Activated CD4-positive, CD25-positive, alpha-beta regulatory T cell treated with anti-CD3 and anti-CD28 coated beads, Interleukin-2, amount 50 U/mL, for 72 hours (primary cell): ENCODE measurements at places on chromosomes 1 and 21.

GRCh38 chr1:167339405-167339804, 118.7 kb downstream of the POU2F1 start:
- no peak for DNase-seq

- peak; percentile 72 for DNase-seq
These were observed 14.2 kb downstream of the CAPN2 start for GRCh38 chr1:223726380-223727001.

DNA sequence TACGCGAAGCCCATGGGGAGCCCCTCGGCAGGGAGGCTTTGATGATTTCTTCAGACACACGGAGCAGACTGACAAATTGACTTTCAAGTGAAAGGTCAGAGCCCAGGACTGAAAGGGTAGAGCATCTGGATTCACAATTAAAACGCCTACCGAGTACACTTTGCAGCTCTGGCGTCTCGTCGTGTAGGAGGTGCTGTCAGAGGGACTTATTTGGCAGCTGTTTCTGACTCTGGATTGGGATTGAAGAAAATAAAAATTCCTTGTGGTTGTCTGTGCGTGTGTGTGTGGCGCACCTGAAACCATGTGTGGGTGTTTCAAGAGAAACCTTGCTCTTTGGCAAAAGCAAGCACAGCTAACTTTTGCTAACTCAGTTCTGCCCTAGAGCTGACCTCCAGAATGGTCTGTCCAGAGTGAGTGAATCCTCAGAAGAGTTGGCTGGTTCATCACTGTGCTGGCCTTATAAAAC, 348.7 kb downstream of the HLX start:
- no peak for DNase-seq

GRCh38 chr1:45730075-45730779, 20.2 kb downstream of the IPP start:
- DNase-seq, result no peak

- no peak for DNase-seq
These were observed 36.2 kb downstream of the KCNN3 start for GRCh38 chr1:154833841-154834240.

- no peak for DNase-seq
These were observed 20.5 kb downstream of the COL6A1 start for GRCh38 chr21:46001821-46002681.

GRCh38 chr1:235910357-235911299, 43.9 kb upstream of the LYST start:
- no peak for DNase-seq

GRCh38 chr1:7378346-7379130, 392.6 kb upstream of the VAMP3 start:
- DNase-seq, result no peak

DNA sequence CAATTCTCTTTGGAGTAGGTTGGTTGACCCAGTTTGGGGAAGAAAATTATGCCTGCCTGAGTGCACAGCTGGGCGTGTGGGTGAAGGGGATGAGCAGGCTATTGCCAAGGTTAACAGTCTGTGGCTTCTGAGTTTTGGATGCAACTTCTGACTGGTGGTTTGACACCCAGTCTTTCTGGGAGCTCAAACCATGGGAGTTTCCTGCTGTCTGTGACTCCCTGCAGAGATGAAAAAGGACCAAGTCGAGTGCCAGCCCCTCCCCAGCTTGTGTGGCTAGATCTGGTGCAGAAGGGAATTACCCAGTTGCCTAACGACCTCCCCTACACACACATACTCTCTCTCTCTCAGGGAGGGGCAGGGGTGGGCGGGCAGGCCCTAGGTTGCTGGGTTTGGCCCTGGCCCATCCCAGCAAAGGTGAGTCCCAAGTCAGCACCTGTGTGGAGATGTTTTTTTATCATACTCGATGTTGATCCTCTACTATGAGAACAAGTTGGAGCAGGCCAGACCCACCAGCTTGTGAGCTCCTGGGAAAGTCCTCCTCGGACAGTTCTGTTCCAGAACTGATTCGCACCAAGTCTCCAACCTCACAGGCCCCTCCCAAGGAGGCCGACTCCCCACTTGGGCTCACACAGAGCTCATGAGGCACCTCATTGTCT, 28.2 kb downstream of the PKP1 start:
- no peak for DNase-seq

- no peak for DNase-seq
These were observed 88.5 kb upstream of the DEPDC1 start for GRCh38 chr1:68585351-68585750.

- DNase-seq, result no peak
These were observed 640.6 kb downstream of the PTPRU start for GRCh38 chr1:29876902-29877301.

DNA sequence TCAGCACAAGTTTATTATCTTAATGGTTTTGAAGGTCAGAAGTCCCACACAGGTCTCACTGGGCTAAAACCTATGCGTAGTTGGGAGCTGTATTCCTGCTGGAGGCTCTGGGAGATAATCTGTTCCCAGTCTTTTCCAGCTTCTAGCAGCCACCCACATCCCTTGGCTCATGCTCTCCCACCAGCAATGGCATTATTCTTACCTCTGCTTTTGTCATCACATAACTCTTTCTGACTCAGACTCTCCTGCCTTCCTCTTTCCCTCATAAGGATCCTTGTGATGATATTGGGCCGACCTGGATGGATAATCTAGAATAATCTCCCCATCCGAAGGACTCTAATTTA, 122.2 kb upstream of the PRDX6 start:
- no peak for DNase-seq

- DNase-seq, result no peak
These were observed 58.1 kb downstream of the KIAA0040 start for GRCh38 chr1:175134500-175134899.

DNA sequence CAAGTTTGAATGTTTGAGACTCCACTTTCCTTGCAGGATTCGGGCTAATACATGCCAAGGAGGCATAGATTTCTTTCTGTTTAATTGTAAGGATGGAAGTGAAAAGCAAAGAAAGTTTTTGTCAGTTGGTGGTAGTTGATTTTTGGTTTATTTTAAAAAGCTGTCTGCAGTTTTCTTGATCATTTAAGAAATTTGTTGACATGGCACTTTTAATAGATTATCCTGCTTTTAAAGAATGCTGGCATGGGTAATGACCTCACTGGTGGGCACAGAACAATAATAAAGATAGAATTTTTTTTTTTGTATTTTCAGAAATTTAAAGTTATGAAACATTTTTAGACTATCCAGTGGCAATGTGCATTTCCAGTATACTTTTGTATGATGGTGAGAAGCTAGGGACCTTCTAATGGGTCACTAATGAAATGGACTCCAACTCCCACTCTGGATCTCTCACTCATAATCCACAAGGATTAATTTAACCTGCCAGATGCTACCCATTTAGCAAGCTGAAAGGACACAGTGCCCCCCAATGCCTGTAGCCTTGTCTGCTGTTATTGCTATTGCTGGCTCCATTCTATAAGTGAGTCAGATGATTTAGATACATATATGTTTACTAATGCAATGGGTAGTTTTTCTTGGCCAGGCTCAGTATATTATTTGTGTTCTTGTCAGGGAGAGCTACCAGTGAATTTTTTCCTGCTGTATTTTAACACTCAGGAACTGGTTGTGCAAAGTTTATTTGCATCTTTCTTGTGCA, 190.2 kb upstream of the SGIP1 start:
- DNase-seq, result no peak

DNA sequence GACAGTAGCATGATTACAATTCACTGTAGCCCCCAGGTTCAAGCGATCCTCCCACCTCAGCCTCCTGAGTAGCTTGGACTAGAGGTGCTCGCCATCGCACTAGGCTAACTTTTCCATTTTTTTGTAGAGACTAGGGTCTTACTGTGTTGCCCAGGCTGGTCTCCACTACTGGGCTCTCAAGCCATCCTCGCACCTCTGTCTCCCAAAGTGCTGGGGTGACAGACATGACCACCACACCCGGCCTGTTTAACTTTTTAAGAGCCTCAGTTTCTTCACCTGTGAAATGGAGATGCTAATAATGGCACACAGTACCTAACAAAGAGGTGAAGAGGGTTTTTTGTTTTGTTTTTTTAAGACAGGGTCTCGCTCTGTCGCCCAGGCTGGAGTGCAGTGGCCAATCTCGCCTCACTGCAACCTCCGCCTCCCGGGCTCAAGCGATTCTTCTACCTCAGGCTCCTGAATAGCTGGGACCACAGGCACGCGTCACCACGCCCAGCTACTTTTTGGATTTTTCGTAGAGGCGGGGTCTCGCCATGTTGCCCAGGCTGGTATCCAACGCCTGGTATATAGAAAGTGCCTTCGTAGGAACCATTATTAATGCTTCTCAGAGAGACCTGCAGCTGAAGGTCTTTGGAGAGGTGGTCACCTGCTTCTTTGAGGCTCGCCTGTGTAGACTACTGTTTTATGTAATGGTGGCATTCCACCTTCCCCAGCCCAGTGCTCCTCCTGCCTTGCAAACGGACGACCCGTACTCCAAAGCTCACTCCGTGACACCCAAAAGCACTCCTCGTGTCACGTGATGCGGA, 567 bp downstream of the PMVK start:
- no peak for DNase-seq

- DNase-seq, result no peak
These were observed 8.7 kb upstream of the CPLANE2 start for GRCh38 chr1:16245476-16246196.

- no peak for DNase-seq
These were observed 40.5 kb downstream of the BRINP2 start for GRCh38 chr1:177211231-177211630.

DNA sequence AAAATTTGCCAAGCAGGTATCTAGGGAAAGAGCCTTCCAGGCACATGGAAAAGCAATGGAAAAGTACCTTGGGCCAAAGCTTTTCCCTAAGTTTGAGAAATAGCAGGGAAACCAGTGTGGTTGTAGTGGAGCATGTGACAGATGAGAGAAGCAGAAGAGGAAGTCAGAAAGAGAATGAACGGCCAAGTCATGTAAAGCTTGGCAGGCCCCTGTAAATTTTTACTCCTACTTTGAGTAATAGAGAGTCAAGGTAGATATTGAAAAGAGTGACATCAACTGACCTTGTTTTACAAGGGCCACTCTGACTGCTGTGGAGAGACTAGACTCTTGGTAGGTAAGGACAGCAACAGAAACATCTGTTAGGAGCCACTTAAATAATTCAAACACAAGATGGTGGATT, 180.9 kb upstream of the PRMT6 start:
- DNase-seq, result no peak

- no peak for DNase-seq
These were observed 287.7 kb downstream of the NEGR1 start for GRCh38 chr1:71994646-71995045.

- no peak for DNase-seq
These were observed 391.5 kb downstream of the NTNG1 start for GRCh38 chr1:107532318-107532717.

GRCh38 chr1:113058941-113059706, 13.9 kb upstream of the LRIG2 start:
- DNase-seq, result no peak

DNA sequence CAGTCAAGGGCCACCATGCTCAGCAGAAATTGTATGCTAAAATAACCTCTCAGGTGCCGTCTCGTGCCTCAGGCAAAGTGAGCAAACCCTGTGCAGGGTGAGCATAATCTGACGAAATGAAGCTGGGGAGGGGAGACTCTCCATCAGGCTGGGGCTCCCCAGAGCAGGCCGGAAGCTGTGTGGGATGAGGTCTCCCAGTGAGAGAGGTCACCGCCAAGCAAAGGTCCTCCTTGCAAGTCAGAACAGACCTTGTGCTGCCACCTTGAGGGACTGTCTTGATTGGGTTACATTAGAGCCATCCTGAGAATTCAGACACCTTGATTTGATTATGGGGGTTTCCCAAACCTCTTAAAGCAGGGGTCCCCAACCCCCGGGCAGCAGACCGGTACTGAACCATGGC, 64.2 kb downstream of the ZNF684 start:
- no peak for DNase-seq

GRCh38 chr1:179169616-179170467, 59.6 kb downstream of the ABL2 start:
- no peak for DNase-seq

- DNase-seq, result no peak
These were observed 46.2 kb upstream of the SSX2IP start for GRCh38 chr1:84736445-84736844.

DNA sequence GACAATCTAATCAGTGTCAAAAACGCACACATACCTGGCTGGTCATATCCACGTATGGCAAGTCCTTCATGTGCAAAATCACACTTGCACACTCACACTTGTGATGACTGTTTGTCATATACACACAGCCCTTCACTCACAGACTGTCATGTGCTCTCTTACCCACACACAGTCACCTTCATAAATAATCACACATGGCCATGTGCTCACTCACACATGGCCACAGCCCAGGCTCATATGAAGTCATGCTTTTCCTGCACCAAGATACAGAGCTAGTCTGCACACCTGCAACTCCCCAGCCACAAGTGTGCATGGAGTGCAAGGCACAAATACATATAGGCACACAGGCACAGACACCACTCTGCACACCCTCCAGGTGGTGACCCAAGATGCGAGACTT, 45.4 kb upstream of the FOXO6 start:
- no peak for DNase-seq

- no peak for DNase-seq
These were observed 48.1 kb downstream of the SMG7 start for GRCh38 chr1:183520379-183520778.

DNA sequence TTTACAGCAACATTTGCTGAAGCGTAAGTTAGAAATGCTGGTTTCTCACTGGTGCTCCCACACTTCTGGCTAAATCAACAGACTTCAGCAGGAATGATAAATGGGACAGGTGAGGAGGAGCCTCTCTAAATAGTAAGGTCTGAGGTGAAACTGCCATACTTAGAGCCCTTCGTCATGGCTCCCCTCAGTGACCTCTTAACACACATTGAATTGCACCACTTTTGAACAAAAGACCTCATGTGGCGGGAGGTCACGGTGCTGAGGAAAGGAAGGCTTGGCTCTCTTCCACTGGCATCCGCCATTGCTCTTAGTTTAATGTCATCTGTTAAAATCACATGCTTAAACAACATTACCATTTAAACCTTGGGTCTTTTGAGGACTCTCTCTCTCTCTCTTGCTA, 3.4 kb downstream of the MAP3K7CL start:
- DNase-seq, result no peak

DNA sequence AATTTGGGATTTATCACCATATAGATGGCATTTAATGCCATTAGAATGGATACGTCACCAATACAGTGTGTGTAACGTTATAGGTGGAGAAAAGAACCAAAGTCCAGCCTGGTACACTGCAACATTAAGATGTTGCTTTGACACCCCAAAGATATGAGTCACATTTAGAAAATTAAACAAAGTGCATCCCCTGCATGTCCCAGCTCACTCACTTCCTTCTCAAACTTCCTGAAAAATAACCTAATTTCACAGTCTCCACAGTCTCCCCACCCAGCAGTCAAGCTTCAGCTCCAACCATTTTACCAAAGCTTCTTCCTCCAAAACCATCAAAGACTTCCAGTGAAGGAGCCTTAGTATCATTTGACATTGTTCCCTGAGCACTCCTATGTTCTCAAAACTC, 111.9 kb downstream of the OMA1 start:
- no peak for DNase-seq

- DNase-seq, result no peak
These were observed 33.4 kb downstream of the ADAMTS5 start for GRCh38 chr21:26933448-26933847.

DNA sequence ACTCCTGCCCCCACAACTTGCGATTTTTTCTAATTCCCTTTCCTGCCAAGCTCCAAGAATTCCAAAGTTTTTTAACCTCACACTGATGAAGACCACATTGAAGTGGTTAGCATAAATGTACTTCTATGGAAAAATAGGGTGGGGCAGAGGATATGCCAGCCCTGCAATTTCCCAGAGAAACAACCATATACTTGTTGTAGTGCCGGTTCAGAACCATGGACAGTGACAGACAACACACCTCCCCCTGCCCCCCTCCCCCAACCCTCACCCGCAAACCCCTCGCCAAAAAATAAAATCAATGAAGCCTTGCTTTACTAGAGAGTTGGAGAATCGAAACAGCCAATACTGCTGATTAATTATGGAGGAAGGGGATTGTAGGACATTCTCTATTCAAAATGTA, 109.5 kb upstream of the GRIK3 start:
- no peak for DNase-seq
